ENCODE measurements at places on chromosomes 6 and 20.

- no peak for DNase-seq
These were observed 154.3 kb downstream of the BCAS1 start for GRCh38 chr20:53916173-53916512.

- no peak for DNase-seq
These were observed 899.0 kb downstream of the TFAP2A start for GRCh38 chr6:9515633-9516606.

- DNase-seq: no peak
These were observed 6.4 kb downstream of the ZNF512B start for GRCh38 chr20:63963348-63963741.

- DNase-seq: no peak
These were observed 167.7 kb upstream of the CDYL start for GRCh38 chr6:4608361-4609115.

DNA sequence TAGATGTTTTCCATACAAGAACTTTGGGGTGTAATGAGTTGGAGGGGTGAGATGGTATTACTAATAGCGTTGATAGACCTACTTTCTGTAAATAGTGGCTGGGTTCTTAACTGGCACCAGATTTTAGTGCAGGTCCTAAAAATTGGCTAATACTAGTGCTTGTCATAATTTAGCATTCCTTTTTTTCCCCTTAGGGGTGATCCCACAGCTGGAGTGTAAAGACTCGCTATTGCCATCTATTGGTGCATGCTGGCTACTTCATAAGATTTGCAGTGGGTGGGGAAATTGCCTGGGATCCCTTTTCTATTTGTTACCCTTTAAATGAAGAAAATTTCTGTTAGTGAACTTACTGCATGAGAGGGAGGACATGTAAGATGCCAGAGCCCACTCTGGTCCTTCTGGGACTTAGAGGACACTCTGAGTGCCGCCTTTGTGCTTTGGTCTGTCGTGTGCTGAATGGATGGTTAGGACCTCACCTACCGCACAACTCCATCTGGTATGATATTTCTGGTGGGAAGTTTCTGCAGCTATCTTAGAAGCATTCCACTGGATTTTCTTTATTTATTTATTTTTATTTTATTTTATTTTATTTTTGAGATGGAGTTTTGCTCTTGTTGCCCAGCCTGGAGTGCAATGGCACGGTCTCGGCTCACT, 195.5 kb downstream of the JARID2 start:
- no peak for DNase-seq

- no peak for DNase-seq
These were observed 22.3 kb upstream of the IER3 start for GRCh38 chr6:30766461-30767157.

DNA sequence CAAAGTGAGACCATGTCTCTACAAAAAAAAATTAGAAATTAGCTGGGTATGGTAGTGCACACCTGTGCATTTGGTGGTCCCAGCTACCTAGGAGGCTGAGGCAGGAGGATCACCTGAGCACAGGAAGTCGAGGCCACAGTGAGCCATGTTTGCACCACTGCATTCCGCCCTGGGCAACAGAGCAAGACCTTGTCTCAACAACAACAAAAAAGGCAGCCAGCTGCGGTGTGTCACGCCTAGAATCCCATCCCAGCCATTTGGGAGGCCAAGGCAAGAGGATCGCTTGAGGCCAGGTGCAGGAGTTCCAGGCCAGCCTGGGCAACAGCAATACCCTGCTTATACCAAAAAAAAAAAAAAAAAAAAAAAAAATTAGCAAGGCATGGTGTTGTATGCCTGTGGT, 1.1 kb upstream of the BAK1 start:
- no peak for DNase-seq

- no peak for DNase-seq
These were observed 105.5 kb downstream of the PTPRK start for GRCh38 chr6:128414943-128415342.

DNA sequence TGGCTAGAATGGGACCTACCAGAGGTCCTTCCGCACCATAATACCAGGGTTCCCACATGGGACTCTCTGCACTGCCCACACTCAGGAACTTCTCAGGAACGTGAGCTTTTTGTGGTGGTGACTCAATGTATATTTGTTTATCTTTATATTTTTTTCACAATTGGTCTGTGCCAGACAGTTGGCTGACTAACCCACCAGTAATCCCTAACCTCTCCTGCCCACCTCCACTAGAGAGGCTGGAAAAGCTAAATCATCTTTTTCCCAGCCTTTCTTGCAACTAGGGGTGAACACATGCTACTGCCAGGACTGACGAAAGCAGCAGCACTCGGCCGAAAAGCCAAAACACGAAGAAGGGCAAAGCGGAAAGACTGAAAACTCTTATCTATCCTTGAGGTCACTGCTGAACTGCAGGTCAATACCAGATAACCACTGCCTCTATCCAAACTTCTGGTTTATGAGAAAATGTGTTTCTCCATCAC, 112.9 kb downstream of the TRERF1 start:
- DNase-seq: peak; percentile 87

DNA sequence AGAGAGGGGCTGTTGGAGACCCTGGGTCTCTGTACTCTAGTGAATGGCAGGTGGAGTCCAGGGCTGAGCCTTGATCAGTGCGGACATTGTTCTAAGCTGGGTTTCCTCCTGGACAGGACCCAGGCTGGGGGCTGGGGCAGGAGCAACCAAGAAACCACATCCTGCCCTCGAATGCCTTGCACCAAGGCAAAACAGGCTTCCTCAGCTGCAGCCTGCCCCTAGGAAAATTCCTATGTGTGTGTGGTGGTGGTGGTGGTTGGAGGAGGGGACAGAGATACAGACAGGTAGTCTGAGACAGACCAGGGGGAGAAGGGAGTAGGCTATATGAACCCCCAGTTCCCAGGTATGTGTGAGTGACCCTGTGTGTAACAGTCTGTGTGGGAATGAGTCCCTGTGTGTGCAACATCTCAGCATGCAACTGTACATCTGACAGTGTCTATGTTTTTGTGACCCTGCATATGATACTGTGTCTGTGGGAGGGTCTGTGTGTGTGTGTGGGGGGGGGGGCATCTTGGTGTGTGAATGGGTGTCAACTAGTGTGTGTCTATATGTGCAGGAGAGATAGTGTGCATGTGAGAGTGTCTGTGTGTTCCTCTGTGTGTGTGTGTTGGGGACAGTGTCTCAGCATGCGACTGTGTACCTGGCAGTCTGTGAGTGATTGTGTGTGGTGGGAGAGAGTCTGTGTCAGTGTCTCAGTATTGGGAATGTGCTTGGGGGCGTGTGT, 3.0 kb downstream of the GLP1R start:
- no peak for DNase-seq

GRCh38 chr20:53752971-53753879, 159.6 kb upstream of the ZNF217 start:
- DNase-seq: no peak
